ENCODE measurements at places on chromosomes 5 and 9.

GRCh38 chr9:34387239-34387638 is 10.5 kb upstream of the MYORG start:
- DNase-seq, result no peak

- DNase-seq, result no peak
Observed at GRCh38 chr9:76528056-76528455, 69.1 kb downstream of the GCNT1 start.

GRCh38 chr5:147752666-147753290 is 29.8 kb downstream of the JAKMIP2 start:
- DNase-seq, result no peak

DNA sequence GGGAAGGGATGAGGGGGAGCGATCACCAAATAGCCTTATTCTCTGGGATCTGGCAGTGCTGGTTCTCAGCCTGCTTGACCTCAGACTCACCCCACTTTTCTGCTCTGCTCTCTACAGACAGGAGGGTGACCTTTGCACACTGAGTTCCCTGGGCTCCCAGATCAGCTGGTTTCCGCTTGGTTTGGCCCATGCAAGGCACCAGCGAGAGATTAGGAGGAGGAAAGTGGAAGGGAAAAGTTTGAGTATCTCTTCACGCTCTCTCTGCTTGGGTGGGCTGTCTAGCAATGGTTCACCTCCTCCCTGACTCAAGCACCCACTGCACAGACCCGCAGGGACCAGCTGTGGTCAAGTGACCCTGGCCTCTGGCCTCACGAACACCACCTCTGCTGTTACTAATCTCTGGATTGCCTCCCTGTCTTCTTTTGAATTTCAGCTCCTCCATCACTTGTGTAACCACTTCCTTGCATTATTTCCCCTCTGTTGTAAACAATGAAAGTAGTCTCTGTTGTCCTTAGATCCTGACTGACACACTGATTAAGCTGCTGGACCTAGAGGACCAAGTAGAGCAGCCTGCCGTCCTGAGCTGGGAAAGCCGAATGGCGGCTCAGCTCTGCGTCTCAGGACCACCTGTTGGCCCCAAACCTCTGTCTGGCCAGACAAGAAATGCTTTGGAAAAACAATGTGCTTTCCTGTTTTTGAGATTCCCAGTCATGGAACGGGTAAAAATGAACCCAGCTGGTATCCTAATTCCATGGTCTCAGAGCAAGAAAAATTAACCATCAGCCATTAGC is 186.6 kb downstream of the CRB2 start:
- DNase-seq, result no peak

DNA sequence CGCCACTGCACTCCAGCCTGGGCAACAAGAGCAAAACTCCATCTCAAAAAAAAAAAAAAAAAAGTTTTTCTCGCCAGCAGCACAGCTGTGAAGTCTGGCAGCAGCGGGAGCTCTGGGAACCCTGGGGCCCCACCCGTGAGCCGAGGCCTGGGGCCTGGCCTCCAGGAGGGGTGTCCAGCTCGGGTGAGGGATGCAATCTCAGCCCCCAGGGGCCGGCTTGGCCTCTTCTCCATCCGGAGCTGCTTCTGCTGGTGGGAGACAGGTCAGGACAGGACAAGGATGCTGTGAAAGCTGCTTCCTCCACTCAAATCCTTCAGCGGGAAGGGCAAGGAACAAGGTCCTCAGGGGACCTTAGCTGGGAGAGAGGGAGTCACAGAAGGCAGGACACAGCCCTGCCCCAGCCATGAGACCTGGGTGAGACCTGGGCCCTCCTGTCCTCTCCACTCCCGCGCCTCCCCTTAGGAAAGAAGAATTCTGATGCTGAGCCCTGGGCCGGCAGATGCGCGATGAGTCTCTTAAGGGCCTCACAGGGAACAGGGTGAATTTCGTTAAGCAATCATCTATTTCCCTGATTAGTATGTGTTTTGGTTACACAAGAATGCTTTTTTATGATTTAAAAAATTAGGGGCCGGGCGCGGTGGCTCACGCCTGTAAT is 30.6 kb downstream of the PLPP7 start:
- DNase-seq, result no peak

DNA sequence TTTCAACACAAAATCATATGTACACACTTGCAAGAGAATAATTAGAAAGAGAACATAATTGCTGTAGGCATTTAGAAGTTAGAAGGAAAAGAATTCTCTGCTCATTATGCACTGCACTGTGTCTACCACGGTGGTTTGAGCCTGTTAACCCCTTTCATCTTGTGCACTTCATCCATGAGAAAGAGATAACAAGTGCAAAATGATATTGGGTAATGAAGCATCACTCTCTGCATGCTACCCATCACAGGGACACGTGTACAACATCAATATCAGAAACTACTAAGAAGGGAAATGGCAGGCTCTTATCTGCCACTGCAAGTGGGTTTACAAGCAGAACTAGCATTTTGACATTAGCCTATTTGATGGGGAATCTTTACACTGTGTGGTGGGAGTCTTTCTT is 202.6 kb downstream of the CDH12 start:
- no peak for DNase-seq

DNA sequence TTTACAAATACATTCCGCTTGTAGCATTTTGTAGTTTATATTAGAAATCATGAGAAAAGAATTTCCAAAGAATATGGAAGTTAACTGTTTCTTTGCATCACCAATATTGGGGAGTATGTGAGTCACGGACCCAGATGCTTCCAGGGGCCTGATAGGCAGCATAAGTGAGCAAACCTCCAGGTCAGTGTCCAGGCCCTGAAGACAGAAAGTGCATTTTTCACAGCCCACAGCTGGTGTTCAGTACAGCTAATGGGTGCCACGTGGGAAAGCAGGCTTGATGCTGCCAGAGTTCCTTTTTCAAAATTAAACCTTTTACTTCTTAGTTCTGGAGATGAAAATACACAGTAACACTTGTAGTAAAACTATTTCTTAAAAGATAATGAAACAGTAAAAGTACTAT is 454.4 kb upstream of the ACTBL2 start:
- DNase-seq, result no peak

- peak; percentile 54 for DNase-seq
Observed at GRCh38 chr9:136944212-136944518, 373 bp downstream of the FBXW5 start.

GRCh38 chr5:137273511-137273910 is 225.6 kb downstream of the SPOCK1 start:
- DNase-seq, result peak; percentile 20

DNA sequence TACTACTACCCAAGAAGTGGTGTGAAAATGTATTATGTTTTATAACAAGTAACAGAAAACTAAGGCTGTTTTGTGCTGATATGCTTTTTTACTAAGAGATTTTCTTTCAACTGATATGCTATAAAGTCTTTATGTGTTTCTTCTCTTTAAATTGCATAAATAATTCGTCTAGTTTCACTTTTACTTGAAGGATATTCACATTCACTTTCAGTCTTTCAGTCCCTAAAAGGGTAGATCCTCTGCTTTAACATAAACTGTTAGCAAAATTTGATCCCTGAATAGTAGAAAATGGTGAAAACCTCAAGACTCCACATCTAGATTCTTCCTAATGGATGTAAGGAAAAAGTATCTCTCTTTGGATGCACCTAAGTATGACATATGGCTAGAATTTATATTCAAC is 69.0 kb upstream of the FST start:
- DNase-seq, result no peak

GRCh38 chr9:4235871-4236804 is 63.7 kb downstream of the GLIS3 start:
- peak; percentile 84 for DNase-seq

DNA sequence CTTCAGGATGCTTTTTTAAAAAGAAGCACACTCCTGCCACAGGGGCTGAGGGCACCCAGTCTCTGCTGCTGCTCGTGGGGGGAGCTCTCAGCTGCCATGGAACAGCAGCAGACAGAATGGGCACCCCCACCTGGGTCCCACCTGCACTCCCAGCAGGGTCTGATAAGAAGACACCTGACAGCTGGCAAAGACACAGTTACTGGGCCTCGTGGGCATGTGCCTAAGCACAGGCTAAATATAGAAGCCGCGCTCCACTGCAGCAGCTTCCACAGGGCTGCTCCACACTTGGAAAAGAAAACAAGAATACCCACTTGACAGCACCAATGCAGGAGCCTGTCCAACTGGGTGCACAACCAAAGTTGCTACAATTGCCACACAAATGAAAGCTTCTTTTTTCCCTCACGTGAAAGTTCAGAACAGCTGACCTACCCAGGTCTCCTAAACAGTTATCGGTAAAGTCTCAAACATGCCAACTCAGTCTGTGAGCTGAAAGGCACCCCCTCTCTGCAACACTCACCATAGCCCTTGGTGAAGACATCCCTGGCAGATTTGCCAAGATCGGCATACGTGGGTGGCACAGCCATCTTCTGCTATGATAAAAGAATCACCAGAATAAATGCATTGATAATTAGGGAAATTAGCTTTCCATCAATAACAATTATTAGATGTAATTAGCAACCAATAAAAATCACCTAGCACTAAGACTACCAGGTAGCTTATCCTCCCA is 12.2 kb downstream of the VDAC1 start:
- DNase-seq, result no peak

DNA sequence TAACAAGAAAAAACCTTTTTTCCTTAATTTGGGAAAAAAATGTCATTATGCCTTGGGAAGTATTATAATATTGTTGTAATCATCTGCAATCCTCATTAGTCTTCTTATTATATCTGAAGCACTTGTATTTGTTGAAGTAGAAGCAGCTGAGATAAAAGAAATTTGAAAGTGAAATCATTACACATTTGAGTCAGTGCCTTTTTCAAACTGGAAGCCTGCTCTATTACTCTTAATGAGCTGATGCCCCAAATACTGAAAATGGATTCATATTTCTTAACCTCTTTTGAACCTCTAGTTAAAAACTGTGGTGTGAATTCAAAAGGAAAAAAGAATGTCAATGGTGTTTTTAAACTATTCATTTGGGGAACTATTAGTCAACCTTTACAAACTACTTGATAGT is 1027.7 kb downstream of the NR2F1-AS1 start:
- DNase-seq, result no peak

DNA sequence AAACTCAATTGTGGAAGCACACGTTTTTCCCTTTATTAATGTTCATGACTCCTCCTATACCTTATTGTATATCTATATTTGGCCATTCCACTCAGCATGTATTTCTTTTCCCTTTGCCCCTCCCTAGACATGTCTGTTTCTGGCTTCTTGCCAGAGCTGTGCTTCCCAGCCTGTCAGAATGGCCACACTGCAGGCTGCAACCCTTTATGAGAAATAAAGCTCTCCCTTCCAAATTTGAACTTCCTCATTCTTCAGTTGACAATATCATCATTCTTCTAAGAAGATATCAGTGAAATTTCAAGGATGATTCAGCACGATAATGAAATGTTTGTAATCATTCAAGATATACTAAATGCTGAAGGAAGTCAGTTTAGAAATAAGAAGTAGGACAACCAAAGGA is 107.6 kb upstream of the PRSS3 start:
- DNase-seq, result no peak

GRCh38 chr9:19720377-19720776 is 68.5 kb downstream of the SLC24A2 start:
- DNase-seq, result peak; percentile 54

DNA sequence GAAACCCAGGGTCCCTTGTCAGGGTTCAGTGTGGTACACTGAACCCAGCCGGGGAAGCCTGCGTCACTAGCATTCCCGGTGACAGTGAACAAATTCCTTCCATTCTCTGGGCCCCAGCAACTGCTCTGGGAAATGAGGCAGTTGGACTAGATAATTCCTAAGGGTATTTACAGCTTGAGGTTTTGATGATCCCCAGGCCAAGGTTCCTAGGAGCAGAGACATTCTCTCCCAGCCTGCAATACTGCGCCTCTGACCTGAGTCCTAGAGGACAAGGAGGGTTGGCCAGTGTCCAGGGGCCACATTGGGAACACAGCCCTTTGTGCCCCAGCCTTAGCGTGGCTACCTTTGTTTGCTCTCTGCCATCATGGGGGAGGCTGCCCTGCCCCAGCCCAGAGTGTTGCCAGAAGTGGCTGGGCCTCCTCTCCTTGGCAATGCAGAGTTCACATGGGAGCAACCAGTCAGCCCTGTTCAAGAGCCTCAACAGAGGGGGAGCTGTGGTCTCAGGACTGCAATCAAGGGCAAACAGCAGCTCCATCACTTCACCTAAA is 178.2 kb downstream of the SEC61B start:
- DNase-seq, result no peak

GRCh38 chr5:133511653-133512235 is 100.6 kb downstream of the FSTL4 start:
- no peak for DNase-seq

DNA sequence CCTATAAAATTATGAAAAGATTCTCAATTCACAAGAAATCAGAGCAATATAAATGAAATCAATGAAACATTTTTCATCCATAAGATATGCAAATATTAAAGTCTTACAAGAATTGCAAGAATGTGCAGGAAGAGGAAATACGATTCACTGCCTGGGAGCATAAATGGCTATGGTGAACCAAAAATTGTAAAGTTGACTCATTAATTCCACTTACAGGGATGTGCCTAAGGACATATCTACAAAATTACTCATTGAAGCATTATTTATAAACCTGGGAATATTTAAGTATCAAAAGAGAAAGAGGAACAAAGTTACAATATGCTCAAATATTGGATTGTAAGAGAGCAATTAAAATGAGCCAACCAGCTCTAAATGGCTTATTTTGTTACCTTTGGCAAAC is 6.9 kb upstream of the NIPSNAP3A start:
- DNase-seq, result no peak

DNA sequence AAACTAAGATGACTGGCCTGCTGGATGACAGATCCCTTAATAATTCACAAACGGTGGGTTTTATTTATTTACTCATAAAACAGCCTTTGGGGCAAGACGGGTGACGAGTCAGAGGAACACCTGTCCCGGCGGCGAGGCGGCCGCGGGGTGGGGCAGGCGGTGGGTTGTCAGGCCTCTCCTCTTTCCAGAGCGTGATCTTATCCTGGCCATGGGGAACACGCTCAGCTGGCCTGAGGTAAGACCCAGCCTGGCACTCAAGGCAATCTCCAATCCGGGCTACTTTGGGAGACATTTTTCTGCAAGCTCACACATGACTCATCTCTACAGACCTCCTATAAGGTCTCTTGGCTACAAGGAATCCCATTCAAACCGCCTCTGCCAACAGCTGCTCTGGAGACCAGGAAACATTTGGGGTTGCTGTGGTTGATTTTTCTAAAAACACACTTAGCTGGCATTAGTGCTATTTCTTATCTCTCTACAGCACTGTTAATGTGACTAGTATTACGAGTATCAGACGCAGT is 6.3 kb downstream of the RAPGEF1 start:
- DNase-seq, result peak; percentile 95

- DNase-seq, result no peak
Observed at GRCh38 chr9:20302197-20302596, 320.1 kb downstream of the MLLT3 start.
